ENCODE measurements at places on chromosomes 2 and 18. TPM values are rescaled to one million over a fixed set of nuclear protein-coding genes. Genes with fewer than 3 reads are reported as not detected.

- no peak overlapping the region for H3K4me3 ChIP-seq
- no peaks in the 10 kb centered on the region for H3K27me3 ChIP-seq
- no peaks in the 10 kb centered on the region for H3K4me1 ChIP-seq
- DNase-seq: no peak
- no peaks in the 10 kb centered on the region for H3K36me3 ChIP-seq
- no peak overlapping the region for H3K27ac ChIP-seq
Measured at GRCh38 chr2:191228861-191229260, 16.3 kb upstream of the MYO1B start.

DNA sequence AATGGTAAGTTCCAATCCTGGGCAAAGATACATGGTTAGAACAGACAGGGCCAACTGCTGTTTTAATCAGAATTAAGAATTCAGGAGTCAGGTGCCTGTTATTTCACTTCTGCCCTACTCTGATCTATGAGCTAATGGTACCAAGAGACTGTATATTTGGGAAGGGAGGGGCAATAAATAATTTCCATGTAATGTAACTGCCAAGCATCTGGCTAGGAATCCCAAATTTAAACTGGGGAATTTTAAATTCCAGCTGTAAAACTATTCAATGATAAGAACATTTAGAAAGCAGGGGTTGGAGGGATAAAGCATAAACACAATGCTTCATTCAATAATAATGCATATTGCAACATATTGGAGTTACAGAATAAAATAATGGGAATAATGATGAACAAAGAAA lies 49.7 kb downstream of the SCN7A start:
- no peak for DNase-seq
- no peaks in the 10 kb centered on the region for H3K27me3 ChIP-seq
- H3K4me1 ChIP-seq: no peaks in the 10 kb centered on the region
- H3K27ac ChIP-seq: no peak overlapping the region

- H3K27ac ChIP-seq: no peak overlapping the region
- no peaks in the 10 kb centered on the region for H3K36me3 ChIP-seq
- no peak for DNase-seq
- peaks cover 65% of the 10 kb centered on the region for H3K27me3 ChIP-seq
Measured at GRCh38 chr2:128374001-128374710, 55.5 kb upstream of the HS6ST1 start.

- peaks cover 25% of the 10 kb centered on the region for H3K36me3 ChIP-seq
- peaks cover 4% of the 10 kb centered on the region for H3K4me1 ChIP-seq
- no peak overlapping the region for H3K4me3 ChIP-seq
- H3K27me3 ChIP-seq: no peaks in the 10 kb centered on the region
Measured at GRCh38 chr2:162293122-162293786, 25.2 kb downstream of the IFIH1 start.

TMEFF2 gene
- total RNA-seq: not detected

NR4A2 gene
- total RNA-seq: 3.2 TPM

Measured in activated CD8-positive, alpha-beta memory T cell treated with anti-CD3 and anti-CD28 coated beads, Interleukin-2, amount 10 ng/mL, durations not matched to agents 7 days and 5 days (primary cell).